ENCODE measurements at places on chromosomes 5 and 9.

- DNase-seq, result no peak
Observed at GRCh38 chr5:12023614-12024241, 119.5 kb upstream of the CTNND2 start.

- DNase-seq, result no peak
Observed at GRCh38 chr5:39413771-39414170, 11.0 kb downstream of the DAB2 start.

- no peak for DNase-seq
Observed at GRCh38 chr9:36116593-36116992, 19.9 kb upstream of the GLIPR2 start.

- no peak for DNase-seq
Observed at GRCh38 chr5:53423724-53424123, 56.7 kb upstream of the FST start.

GRCh38 chr5:93584596-93585040 is 1.6 kb downstream of the NR2F1 start:
- DNase-seq, result no peak

GRCh38 chr5:56608217-56608925 is 207.0 kb upstream of the MAP3K1 start:
- DNase-seq, result no peak

GRCh38 chr5:64826541-64826940 is 57.8 kb downstream of the CWC27 start:
- no peak for DNase-seq

DNA sequence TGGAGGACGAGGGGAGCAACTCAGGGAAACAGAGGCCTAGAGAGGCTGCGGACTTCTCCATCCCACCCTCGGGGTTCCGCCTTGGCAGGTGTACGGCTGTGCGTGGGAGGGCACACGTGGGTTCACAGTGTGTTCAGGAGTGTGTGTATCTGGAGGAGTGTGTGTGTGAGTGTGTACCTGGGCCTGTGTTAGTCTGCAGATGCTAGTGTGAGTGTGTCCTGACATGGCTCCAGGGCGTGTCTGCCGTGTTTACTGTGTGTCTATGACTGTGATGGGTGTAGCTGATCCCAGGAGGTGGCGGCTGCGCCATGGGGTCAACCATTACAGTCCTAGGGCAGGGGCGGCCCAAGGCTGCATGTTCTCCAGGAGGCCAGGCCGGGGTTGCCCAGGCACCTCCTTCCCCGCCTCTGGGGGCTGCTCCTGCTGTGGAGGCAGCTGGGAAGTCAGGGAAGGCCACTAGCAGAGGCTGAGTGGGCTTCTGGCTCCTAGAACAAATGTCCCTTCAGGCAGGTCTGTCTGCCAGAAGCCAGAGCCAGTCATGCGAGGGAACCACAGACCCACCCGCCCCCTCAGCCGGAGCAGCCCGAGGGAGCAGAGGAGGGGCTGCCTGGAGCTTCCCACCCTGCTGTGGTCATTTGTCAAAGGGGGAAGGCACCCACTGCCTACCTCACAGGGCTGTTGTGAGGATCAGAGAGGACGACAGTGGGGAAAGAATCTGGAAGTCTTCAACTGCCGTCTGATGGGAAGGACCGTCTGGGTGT is 21.4 kb downstream of the CRB2 start:
- DNase-seq, result no peak

DNA sequence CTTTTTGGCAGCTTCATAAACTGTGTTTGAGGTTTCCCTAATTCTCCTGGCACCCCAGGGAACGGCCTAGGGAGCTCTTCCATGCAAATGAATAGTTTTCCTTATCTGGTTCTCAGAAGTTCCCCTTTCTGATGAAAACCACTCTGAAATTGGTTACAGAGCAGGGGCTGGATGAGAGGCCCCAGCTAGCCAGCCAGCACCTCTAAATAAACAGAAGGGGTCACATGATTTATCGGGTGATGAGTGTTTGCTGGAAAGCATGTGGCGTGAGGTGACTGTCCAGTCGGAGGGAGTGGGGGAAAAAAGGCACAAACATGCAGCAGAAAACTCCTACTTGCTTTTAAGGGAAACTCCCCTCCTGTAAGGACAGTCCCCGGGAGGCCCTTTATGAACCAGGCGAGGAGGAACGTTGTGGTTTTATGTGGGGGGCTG is 261.2 kb upstream of the ANKRD55 start:
- no peak for DNase-seq

DNA sequence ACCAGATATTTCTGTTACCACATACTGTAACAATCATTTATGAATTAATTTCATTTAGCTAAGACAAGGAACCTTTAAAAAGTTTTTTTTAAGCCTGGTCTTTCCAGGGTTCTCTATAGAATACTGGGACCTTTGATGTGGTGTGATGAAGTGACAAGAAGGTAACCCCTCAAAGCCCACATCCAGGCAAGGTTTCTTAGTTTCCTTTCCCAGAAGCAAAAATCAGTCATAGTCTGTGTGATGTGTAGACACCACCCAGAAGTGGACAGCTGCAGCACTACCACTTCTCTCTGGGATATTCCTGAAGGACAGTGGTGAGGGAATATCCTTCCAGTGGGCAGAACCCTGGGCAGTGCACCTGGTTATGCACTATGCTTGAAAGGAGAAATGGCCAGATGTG is 115.6 kb downstream of the TTC39B start:
- DNase-seq, result no peak

GRCh38 chr5:97494465-97494864 is 311.4 kb upstream of the RIOK2 start:
- DNase-seq, result no peak

DNA sequence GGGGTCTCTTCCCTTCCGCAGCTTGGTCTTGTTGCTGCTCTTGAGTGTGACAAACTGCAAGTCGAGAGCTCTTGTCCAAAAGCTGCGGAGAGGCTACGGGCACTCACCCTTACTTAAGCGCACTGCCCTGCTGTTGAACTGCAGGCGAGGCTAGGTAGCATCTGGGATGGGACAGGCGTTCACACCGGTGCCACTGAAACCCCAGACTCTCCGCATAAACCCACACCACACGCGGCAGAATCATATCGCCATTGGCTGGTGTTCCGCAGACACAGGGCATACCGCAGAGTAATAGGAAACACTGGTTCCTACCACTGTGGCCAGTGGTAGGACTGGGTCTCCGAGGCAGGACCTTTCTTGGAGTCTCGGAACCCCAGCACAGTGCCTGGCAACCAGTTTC is 2.2 kb upstream of the NPR3 start:
- DNase-seq, result no peak

GRCh38 chr5:71905834-71906711 is 187.0 kb downstream of the CARTPT start:
- no peak for DNase-seq

DNA sequence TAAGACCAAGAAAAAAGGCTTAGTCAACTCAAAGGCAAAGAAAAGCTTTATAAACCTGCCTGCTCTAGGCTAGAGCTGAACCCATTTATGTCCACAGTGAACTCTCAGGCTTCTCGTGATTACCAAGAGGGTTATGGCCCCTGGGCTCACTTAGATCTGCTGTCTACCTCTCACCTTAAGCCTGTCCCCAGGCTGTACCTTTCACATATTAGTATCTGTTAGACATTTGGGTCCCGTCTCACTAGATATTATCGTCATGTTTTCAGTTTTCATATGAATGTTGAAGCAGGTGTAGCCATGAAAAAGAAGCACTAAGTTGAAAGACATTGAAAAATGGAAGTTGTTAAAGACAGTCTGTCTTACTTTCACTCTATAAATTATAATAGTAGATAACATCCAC is 75.2 kb upstream of the COX7C start:
- DNase-seq, result no peak

DNA sequence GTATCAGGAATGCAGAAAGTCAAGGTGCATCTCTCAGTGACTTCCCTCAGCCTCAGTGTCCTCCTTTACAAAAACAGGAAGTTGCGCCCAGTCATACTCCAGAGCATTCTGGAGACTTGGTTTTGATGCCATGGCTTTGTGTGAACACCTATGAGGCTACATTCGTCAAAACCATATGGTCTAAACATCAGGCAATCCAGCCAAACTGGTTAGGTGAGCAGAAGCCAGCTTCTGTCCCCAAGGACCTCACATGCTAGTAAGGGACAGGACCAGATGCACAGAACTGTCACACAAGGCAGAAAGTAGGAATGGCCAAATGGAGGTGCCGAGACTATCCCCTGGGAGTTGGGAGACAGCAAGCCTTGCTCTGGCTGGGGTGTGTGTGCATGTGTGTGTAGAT is 217.2 kb downstream of the MELK start:
- DNase-seq, result no peak

- DNase-seq, result no peak
Observed at GRCh38 chr5:117892360-117892759, 1096.0 kb downstream of the DTWD2 start.

- DNase-seq, result no peak
Observed at GRCh38 chr9:127360829-127361228, 36.1 kb upstream of the SLC2A8 start.

- DNase-seq, result no peak
Observed at GRCh38 chr5:104363567-104363966, 801.0 kb upstream of the NUDT12 start.

DNA sequence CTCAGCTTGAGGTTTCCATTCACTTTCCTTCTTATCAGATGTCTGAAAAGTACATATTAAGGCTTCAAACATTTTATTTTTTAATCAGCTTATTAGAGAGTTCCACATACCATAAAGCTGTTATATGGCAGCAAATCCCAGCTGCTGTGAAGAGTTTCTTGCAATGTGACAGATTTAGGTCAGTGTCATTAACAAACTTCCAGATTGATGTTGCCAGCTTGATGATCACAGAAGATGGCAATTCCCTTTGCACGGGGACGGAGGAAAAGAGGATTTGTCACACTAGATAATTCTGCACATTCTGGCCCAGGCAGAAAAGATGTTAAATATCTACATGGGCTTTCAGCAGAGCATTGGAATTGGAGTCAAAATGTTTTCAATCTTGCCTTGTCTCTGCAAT is 215.8 kb downstream of the BRINP1 start:
- DNase-seq, result no peak

- no peak for DNase-seq
Observed at GRCh38 chr9:4923580-4924544, 61.2 kb upstream of the JAK2 start.

GRCh38 chr9:129702589-129703520 is 37.4 kb downstream of the PRRX2 start:
- no peak for DNase-seq

DNA sequence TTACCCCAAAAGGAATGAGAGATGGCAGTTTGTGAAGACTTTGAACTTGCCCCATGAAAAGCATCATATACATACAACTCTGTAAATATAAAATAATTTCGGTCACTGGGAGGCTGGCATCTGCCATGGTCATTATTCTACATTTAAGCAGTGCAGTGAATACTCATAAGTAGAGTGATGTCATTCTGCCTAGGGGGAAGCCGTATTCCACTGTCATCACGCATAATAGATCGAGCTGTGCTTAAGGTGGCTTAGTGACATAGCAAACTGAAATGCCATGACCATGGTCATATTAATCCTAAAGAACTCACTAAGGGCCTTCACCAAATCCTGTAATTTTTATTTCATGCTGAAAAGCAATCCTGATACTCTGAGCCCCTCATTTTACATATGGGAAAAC is 42.4 kb upstream of the NR4A3 start:
- no peak for DNase-seq

DNA sequence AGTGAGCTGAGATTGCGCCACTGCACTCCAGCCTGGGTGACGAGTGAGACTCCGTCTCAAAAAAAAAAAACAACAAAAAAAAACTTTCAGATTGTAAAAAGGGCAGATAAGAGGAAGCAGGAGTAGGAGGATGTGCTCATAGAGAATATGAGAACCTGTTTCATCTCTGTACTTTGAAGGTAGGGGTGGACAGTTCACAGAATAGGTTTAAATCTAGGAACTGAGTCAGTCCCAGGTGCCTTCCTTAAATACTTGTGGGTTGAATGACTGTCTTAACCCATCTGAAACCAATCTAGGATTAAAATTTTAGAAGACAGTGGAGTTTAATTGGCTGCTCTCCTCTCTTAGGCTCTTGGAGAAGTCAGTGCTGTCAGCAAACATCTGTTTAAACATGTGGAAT is 12.4 kb downstream of the POLK start:
- DNase-seq, result no peak

GRCh38 chr9:131436376-131436775 is 42.5 kb downstream of the PRRC2B start:
- DNase-seq, result no peak

DNA sequence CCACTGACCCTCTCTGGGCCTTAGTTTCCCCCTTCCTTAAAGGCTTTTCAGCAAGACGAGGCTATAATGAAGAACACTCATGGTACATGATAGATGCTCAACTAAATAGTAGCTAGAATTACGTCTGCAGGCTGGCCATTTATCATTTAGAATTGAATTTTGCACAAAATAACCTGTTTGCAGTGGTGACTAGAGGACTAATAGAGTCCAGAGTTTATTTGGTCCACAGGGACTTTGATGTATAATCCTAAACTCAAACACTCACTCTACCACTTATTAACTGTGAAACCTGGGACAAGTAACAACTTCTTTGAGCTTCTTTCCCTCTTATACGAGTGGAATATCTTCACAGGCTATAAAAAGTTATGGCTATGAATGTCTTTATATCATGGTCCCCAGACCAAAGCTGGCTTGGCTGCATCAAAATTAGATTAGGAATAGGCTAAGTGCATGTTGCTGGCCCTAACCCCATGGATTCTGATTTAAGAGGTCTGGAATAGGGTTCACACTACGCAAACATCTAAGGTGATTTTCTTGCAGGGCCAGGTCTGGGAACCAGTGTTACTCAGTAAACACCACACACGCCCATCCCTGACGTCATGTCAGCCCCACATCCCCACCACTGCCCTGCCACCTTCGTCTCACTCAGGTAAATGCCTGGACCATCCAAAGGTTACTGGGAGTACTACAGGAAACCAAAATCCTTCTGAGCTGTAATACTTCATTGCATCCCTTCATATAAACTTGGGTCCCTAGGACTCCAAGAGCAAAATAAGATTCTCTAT is 150.6 kb downstream of the FRMD3 start:
- DNase-seq, result no peak

GRCh38 chr5:10366310-10367272 is 13.1 kb downstream of the MARCHF6 start:
- DNase-seq, result no peak

- DNase-seq, result peak; percentile 87
Observed at GRCh38 chr9:129495620-129496472, 125.1 kb downstream of the C9orf50 start.

DNA sequence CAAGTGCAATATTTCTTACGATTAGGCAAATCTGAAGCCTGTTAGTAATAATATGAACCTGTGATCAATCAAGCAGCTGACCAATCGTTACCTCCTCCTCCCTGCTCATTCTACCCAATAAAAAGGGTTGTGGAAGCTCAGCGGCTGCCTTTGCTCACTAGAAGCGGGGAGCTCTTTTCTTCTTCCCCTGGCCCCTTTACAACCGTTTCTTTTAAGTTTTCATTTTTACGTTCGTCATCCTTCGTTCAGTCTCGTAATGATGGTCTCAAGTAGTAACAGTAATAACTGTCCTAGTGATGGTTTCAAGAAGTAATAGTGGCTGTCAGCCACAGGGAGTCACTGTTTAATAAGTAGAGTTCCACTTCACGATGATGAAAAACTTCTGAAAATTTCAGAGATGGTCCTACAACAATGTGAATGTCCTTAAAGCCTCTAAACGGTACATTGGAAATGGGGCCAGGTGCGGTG is 6.2 kb downstream of the UGT3A2 start:
- no peak for DNase-seq

Data from gastrocnemius medialis (tissue), 4 donors.